ENCODE measurements at places on chromosomes 2 and 18. TPM values are rescaled to one million over a fixed set of nuclear protein-coding genes. Genes with fewer than 3 reads are reported as not detected.

DNA sequence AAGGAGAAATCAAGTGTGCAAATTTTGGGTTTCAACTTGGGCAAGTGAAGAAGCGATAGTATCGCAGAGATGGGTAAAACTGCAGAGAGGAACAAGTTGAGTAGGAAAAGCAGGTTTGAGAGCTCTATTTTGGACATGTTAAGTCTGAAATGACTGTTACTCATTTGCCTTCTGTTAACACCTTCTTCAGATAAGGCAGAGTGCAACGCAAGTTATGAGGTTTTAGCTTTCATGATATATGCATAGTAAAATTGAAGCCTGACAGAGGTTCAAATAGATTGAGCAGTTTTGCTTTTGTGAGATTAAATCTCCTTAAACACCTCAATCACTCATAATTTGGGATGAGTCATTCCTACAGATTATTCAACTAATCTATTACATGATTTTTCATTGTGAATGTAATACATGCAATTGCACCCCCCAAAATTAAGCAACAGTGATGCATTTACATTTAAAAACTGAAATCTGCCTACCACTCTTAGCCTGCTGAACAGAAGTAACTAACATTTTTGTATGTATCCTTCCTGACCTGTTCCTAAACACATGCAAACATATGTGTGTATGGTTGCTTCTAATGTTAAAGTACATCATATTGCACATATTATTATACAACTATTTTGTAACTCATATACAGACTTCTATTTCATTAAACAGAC, 575.4 kb downstream of the ARHGAP15 start:
- no peak for DNase-seq

Gene DOK1
- total RNA-seq = 6.0 TPM

GRCh38 chr18:62876111-62876510, 160.8 kb downstream of the PHLPP1 start:
- DNase-seq = peak; percentile 34

Gene NEUROD1
- not detected for total RNA-seq

- no peak for DNase-seq
Measured at GRCh38 chr2:85134896-85135659, 1.9 kb downstream of the TCF7L1 start.

DNA sequence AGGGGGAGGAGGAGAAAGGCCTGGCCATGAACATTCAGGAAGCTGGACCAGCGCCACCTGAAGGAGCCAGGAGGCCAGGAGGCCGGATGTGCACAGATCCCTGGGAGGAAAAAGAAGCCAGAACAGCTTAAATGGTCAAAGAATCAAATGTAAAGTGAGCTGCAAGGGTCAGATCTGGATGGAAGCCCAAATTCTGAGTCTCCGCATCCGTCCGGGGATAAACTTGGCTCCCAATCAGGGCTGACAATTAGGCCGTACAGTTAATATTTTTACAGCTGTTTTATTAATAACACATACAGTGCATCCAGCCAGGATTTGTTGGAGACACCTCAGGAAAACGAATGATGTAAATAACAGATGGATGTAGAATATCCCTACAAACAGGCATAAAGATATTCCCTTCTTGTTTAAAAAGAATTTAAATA, 495.1 kb upstream of the TCF4 start:
- no peak for DNase-seq

GRCh38 chr2:75324141-75324540, 124.8 kb upstream of the TACR1 start:
- no peak for DNase-seq

Gene TPO
- not detected for total RNA-seq

Gene LYPD6
- 2.4 TPM for total RNA-seq

Gene VIT
- not detected for total RNA-seq

Gene MDH1B
- 0.23 TPM for total RNA-seq

DNA sequence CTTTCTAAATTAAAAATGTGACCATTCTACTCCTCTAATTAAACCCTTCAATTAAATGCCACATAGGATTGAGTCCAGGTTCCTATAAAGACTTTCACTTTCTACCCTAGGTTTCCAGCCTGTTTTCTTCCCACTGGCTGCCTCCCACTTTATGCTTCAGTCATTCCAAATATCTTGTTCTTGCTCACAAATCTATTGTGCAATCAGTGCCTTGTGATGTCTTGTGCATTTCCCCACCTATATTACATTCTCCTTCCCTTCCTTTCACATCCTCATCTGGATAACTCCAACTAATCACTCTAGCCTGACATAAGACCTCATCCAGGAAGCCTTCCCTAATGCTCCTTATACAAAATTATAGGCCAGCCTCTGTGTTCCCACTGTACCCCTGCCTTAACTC, 281.7 kb upstream of the LRATD1 start:
- no peak for DNase-seq

DNA sequence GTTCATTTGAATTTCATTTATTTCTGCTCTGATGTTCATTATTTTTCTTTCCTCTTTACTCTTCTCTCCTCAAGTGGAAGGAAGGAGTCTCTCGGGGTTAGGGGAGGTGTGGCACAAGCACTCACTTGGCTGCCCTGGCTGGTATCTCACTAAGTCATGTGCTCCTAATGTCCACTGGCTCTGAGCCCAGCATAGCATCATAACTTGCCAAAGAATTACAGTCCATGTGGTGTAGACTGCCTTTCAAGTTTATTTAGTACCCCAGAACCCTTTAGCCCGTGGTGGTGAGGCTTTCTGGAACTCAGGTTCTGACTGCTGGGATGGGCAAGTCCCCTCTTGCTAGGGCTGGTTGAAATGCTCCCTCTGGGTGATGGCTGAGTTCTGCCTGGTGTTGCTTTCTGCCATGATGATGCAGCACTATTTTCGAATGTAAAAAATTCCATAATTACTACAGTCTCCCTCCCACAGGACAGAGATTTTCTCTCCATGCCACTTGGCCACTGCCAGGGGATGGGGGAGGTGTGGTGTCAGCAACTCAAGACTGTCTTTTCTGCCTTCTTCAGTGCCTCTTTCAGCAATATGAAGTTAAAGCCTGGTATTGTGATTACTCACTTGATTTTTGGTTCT, 22.2 kb downstream of the SPAG16 start:
- no peak for DNase-seq

DNA sequence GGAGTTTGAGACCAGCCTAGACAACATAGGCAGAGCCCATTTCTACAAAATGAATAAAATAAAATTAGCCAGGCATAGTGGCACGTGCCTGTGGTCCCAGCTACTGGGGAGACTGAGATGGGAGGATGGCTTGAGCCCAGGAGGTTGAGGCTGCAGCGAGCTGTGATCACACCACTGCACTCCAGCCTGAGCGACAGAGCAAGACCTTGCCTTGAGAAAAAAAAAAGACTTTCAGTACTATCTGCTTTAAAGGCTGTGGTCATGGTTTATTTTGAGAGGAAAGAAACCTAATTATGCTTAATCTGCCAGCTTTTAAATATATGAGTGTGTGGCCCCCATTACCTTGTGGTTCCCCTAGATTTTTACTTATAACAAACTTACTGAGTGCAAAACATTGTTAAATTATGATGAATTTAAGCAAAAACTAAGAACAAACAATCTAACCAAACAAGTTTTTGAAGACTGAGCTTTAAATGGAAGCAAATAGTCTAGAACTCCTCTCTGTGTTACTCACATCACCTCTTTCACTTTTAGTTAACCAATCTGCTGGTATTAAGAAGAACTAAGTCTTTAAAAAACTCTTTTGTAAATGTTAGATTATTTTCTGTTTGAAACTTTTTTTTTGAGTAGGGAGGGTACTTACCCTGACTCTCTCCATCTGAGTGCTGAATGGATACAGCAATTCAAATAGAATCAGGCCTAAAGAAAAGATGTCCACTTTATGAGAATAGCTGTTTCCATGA, 65.4 kb downstream of the EIF2AK3 start:
- no peak for DNase-seq

DNA sequence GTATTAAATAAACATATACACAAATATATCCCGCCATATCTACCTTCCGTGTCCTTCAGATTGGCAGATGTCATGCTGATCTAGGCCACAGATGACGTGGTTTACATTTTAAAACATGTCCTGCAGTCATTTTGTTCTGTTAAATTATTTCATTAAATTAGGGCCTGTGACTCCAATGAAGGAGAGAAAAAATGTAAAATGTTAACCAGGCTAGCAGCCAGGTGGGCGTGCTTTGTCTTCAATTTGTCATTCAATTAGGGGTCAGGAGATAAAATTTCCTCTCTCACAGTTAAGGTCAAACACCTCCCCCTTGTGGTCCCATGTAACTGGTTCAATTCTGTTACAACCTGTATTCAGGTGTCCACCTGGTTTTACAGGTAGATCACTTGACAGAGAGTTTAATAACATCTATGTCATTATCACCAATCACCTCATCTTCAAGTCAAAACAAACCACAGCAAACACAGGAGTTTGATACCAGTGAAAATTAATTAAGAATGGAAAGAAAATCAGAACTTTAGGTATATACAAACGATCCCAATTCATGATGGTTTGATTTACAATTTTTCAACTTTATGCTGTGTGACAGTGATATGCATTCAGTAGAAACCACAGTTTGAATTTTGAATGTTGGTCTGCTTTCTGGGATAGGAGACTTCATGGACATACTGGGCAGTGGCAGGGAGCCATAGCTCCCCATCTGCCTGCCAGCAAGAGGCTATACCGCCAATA, 339.4 kb downstream of the CMPK2 start:
- DNase-seq = peak; percentile 37

Gene STON1
- total RNA-seq = 1.2 TPM

DNA sequence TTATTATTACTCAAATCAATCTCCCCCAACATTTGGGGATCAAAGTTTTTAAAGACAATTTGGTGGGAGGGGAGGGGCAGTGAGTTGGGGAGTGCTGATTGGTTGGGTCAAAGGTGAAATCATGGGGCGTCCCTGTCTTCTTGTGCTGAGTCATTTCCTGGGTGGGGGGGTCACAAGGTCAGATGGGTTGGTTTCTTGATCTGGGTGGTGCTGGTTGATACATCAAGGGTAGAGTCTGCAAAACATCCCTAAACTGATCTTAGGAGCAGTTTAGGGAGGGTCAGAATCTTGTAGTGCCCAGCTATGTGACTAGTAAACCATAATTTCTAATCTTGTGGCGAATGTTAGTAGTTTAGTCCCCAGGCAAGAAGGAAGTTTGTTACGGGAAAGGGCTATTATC, 67.4 kb downstream of the MOGAT1 start:
- no peak for DNase-seq

Gene OXER1
- not detected for total RNA-seq

DNA sequence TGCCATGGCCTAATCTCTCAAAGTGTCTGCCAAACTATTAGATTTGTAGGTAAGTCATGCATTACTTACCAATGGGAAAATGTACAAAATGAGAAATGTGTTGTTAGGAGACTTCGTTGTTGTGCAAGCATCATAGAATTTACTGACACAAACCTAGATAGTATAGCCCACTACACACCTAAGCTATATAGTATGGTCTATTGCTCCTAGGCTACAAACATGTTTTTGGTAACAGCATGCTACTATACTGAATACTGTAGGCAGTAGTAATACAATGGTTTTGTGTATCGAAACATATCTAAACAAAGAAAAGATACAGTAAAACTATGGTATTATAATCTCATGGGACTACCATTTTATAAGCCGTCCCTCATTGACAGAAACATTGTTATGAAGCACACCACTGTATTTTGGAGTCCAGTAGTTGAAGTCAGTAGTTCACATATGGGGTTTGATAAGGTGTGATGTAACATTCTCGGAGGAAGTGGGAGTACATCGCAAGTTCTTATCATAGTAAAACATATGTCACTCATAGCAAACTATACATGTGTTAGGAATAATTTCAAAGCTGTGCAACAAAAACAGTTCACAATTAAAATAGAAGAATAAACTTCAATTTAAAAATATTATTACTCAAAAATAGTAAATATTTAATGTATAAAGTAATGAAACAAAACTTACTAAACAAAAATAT, 12.0 kb upstream of the GTF2A1L start:
- DNase-seq = no peak

DNA sequence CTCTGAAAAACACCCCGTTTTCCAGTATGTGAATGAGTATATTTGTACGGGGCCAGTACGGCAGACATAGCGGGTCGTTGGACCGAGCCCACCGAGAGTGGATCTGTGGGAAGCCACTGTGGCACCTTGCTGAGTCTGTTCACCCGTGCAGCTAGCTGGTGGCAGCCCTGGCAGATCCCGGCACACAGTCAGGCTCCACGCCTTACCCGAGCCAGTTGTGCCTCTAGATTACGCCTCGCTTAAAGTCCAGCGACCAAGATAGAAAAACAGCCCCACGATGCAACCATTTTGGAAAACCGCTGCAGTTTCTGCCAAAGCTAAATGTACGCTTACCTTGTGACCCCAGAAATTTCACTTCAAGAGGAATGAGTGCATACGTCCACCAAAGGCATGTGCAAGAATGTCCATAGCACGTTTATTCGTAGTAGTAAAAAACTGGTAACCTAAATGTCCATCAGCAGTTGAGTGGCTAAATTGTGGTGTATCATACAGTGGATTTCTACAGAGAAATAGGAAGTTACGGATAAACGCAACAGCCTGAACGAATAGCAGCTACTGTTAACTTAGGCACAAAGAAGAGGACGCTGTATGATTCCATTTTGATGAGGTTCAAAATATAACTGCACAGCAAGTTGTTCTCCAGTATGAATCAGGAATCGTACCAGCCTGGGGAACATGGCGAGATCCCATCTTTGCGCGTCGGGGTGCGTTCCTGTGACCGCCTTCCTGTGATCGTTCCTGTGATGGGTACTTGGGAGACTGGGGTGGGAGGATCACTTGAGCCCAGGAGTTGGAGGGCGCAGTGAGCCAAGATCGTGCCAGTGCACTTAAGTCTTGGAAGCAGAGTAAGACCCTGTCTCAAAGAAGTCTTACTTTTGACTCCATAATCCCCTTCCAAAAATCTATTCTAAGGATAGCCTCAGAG, 688 bp upstream of the WDR33 start:
- DNase-seq = no peak

GRCh38 chr2:127426501-127427354, 8.5 kb downstream of the PROC start:
- no peak for DNase-seq

DNA sequence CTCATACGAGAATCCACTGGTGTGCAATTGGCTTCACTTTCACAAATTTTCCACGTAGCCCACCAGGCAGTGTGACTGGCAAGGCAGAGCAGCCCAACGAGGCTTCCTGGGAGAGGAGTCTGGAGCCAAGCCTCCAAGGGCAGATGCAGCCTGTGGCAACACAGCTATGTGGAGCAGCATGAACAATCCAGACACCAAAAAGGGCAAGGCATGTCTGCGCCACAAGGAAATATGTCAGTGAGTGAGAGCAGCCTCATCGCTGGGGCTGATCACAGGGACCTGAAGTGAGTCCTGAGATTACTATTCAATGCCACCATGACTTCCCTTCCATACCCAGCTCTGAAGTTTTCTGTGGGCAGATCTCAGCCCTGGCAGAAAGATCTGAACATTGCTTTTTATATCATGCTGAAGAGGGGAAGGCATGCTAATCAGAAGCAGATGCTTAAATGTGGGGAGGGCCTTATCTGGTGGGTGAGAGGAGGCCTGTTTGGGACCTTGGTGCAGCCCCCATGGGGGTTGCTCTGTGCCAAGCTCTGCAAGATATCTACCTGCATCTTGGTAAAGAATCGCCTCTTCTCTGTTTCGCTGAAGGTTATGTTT, 40.0 kb upstream of the PUM2 start:
- no peak for DNase-seq

Data from PC-3 (cell line).